NCI-H1694 (cell line): ENCODE measurements at places on chromosomes 7 and 10.

GRCh38 chr7:27434756-27435400, 192.3 kb downstream of the EVX1 start:
- DNase-seq, result peak; percentile 4

- no peak for DNase-seq
These were observed 12.8 kb downstream of the BRI3 start for GRCh38 chr7:98294326-98294725.

- DNase-seq, result no peak
These were observed 723 bp upstream of the TES start for GRCh38 chr7:116209561-116210070.

DNA sequence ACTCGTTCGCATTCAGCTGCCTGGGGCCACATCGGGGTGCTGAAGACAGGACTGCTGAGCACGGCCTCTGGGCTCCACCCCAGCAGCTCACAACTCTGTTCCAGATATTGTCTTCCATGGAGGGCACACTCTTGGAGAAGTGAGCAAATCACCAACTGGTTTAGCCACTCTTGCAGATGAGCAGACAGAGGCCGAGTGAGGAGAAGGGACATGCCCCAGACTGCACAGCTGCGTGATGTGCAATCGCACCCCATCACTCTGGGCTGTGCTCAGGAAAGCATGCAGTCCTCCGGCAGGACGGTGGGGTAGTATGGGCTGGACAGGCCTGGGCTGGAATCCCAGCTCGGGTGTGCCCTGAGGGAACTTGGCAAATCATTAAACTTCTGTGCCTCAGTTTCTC, 111.6 kb downstream of the FAM53B start:
- no peak for DNase-seq

GRCh38 chr7:98872328-98872924, 2.6 kb upstream of the TMEM130 start:
- DNase-seq, result peak; percentile 77

DNA sequence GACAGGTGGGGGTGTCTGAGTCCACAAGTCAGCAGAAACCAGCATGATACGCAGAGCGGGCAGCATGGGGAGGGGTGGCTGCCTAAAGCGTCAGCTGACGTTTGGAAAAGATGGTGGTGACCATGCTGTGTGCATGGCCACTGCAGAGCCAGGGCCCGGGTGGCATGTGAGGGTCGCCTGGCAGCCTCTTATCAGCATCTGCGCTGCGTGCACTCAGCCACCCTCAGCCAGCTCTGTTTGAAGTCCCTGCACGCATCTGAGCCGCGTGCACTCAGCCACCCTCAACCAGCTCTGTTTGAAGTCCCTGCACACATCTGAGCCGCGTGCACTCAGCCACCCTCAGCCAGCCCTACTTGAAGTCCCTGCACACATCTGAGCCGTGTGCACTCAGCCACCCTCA, 61.5 kb downstream of the WDR37 start:
- no peak for DNase-seq

GRCh38 chr10:124568339-124568738, 106.7 kb downstream of the LHPP start:
- DNase-seq, result no peak
